ENCODE measurements at places on chromosomes 3 and 15.

DNA sequence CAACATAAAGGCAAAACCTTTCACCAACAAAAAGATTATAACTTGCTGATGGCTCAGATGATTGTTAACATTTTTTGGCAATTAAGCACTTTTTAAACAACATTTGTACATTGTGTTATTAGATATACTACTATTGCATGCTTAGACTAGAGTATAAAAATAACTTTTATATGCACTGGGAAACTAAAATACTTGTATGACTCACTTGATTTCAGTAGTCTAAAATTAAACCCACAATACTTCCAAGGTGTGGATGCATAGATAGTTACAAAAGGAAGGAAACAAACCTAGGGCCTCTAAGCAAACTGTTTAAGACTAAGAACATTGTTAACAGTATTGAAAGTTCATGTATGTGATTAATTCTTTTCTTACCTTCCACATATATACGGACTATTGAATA lies 1521.5 kb downstream of the OTOL1 start:
- no peak for DNase-seq

DNA sequence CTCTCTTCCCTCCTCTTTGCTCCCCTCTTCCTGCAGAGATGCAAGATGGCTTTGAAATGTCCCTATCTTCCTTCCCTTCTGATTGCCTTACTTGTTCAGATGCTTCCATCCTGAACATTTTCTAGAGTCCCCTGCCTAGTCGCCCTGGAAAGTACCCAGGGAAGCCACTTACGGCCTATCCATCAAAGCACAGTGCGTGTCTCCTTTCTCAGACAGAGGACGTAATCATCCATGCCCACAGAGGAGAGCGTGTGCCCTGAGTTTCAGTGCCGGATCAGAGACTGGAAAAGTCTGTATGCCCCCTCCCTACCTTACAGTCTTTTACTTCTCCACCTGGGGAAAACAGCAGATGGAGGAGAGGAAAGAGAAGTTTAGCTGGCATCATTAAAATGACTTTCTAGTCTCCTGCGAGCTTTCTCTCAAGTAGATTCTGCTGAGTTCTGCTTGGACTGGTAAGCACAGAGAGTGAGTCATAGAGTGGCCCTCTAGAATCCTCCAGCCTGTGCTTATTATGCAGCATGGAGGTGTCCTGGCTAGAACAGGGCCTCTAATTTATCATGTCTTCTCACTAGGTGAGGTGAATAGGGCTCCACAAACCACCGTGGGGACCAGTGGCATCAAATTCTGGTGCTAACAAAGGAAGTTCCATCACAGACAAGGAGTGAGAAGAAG lies 114.6 kb downstream of the SLCO3A1 start:
- no peak for DNase-seq

DNA sequence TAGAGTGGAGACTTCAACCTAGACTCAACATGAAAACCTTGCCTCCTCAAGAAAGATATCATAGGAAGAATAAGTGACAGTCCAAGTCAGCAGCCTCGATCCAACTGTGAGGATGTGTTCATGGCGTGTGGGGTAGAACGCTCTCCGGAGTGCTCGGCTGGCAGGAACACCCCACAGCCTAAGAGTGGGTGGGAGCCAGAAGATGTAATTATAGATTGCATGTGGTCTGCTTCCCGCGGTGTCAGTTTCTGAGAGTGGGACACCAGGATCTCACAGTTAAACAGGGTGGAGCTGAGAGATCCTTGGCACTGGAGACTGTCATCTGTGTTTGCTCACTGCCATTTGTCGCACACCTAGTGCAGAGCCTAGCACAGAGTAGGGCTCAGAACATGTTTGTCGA lies 158.0 kb downstream of the CTNNB1 start:
- DNase-seq: no peak

GRCh38 chr3:156535162-156535627 lies 19.7 kb downstream of the SSR3 start:
- no peak for DNase-seq

GRCh38 chr15:82040862-82041261 lies 5.0 kb downstream of the MEX3B start:
- peak; percentile 50 for DNase-seq

DNA sequence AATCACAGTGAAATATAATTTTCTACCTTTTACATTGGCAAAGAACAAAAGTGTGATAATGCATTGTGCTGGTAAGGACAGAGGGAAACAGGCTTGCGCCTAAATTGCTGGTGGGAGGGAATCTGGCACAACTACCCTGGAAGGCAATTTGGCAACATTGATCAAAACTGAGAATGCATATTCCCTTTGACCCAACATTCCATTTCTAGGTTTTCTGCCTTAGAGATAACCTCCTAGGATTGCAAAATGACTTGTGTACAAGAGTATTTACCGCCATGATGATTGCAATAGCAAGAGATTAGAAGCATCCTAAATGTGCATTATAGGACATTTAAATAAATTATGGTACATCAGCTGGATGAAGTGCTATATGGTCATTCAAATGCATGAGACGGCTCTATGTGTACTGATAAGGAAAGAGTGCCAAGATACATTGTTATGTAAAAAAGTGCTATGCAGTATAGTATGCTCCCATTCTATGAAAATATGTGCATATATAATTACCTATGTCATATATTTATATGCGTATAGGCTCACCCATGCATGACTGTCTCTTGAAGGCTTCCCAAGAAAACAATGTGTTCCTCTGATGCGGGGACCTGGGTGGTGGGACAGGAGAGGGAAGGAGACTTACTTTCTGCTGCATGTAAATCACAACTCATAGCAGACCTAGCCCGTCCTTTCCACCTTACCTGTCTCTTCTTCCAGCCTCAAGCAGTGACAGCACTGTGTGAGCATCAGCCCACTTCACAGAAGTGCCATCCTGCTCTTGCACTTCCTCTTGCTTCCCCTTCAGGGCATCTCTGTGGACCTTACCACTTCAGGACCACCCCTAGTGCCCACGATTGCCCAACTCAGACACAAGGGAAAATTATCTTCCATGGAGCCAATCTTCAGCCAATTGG lies 249.9 kb upstream of the TLE3 start:
- no peak for DNase-seq

GRCh38 chr3:121488628-121489027 lies 57.2 kb downstream of the POLQ start:
- DNase-seq: no peak

- no peak for DNase-seq
Measured at GRCh38 chr3:195042743-195043606, 228.0 kb downstream of the XXYLT1 start.

GRCh38 chr3:41898631-41899030 lies 63.3 kb downstream of the ULK4 start:
- DNase-seq: peak; percentile 1

DNA sequence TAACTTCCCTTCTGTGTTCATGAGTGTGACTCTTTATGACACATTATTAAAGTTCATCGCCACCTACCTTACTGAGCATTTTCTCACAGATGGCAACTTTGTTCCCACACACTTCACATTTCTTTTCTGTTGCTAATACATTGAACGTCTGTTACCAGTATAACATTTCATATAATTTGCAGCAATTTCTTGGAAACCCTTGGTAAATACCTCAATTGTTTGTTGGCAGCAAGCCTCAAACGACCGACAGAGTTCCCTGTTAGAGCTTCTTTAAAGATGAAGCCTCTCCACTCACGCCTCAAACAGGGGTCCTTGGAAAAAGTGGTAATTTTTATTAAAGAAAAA lies 3.2 kb upstream of the CHSY1 start:
- no peak for DNase-seq

DNA sequence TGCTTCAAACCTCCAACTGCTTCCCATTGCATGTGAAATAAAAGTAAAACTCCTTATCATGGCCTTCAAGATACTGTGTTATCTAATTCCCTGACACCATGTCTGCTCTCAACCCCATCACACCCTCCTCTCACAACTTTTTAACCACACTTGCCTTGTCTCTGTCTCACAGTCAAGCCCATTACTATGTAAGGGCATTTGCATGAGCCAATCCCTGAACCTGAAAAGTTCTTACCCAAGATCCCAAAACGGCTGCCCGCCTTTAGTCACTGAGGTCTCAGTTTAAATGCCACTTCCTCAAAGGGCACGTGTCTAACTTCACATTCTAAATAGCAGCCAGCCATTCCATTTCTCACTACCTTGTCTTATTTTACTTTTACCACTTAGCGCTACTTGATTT lies 83.1 kb downstream of the SST start:
- no peak for DNase-seq

GRCh38 chr3:26081806-26082205 lies 291.9 kb downstream of the OXSM start:
- DNase-seq: no peak

DNA sequence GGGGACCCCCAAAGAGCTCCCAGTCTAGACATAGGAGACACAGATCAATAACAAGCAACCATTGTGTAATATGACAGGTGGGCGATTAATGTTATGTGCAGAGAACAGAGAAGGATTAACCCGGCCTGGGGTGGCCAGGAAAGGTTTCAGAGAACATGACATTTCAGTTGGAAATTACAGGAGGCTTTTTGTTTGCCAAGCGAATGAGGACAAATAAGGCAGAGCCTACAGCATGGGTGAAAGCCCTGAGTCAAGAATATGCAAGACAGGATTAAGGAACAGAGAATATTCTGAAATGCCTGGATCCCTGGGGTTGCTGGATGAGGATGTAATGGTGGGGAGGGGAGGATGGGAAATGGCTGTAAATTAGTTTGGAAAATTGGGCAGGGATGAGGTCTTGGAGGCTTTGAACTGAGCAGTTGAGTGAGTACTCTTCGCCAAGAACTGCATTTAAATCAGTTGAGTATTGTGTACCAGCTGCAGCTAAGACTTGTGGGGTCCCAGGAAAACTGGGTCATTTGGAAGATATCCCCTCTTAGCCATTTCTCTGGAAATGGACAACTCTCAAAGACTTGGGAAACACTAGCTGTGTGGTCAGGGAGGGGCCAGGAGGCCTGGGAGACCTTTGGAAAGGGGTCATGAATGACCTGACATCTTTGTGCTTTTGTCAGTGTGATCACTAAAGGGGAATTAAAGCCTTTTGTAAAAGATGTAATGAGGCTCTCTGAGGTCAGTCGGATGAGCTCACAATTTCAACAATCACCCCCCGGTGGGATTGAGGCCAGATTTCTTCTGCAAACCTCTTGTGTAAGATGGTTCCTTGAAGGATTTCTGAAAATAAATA lies 198.6 kb upstream of the NR2E3 start:
- DNase-seq: no peak

- DNase-seq: no peak
Measured at GRCh38 chr3:106577241-106577640, 708.4 kb upstream of the CBLB start.

GRCh38 chr3:141306922-141307321 lies 61.4 kb upstream of the ZBTB38 start:
- DNase-seq: no peak

GRCh38 chr3:197501879-197502620 lies 53.7 kb downstream of the BDH1 start:
- DNase-seq: peak; percentile 24

All from NCI-H1092 (cell line).